Stimulated activated CD4-positive, alpha-beta T cell treated with anti-CD3 and anti-CD28 coated beads, Interleukin-1b, Interleukin-23, amount 100 ng/mL, for 1 hour (primary cell): ENCODE measurements at places on chromosomes 13 and 19.

DNA sequence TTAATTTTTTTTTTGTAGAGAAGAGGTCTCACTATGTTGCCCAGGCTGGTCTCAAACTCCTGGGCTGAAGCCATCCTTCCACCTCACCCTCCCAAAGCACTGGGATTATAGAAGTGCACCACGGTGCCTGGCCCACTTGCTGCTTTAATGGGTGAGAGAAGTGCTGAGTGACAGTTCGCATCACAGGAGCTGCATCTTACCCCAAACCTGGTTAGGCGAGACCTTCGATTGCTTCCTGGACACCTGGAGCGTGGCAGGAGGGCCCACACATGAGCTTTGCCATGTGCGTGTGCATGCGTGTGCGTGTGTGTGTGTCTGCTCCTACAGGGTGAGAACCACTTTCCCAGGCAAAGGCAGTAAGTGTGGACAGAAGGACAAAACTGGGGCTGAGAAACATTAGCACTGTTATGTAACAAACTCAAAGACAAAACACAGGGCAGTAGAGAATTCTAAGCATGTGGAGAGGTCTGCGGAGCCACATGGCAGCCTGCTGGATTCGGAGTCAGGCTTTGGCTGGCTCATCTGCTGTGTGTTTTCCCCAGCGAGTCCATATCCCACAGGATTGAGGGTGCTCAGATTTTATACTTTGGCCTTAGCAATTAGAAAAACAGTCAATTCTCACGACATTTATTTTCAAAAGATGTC lies 11.7 kb upstream of the MTIF3 start:
- DNase-seq = no peak

GRCh38 chr13:50446611-50447010 lies 396.9 kb downstream of the DLEU7 start:
- no peak for DNase-seq

DNA sequence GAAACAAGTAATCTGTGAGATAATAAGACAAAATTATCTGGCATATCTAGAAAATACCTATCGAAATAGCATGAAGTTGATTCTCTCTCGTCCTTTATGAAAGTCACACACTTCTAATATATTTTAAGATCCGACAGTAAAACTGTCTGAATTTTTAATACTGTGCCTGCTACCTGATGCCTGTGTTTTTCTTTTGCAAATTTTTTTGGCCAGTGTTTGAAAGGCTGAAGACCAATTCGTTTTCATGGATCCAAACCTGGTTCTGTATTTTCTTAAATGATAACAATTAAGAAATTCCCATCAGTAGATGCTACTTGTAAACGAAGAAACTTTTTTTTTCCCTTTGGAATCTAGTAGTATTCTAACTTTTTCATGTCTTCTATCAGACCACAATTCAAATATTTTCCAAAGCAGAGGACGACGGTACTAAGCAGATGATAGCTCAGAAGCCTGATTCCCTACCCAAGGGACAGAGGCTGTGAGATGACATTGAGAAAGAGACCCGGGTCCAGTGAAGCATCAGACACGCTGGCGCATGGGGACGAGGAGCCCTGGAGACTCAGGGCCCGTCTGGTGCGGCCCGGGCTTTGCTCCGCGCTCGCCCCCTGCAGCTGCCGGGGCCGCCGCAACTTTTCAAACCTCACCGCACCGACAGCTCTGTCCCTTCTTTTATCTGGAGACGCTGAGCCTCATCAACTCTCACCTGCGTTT lies 49.5 kb upstream of the PABPC3 start:
- DNase-seq = no peak

GRCh38 chr19:5974721-5975387 lies 3.1 kb downstream of the RANBP3 start:
- no peak for DNase-seq

DNA sequence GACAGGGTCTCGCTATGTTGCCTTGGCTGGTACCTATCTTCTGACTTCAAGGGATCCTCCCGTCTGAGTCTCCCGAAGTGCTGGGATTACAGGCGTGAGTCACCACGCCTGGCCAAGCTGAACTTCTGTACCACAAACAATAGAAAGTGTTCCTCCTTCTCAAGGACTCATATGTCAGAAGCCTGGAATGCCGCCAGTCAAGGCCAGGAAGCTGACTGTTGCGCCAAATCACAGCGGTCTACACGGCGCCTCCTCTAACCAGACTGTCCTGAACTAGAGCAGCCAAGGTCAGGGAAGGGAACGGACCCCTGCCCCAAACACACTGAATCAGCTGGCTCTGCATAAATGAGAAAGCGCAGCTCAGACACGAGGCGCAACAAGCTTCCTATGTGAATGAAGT lies 14.6 kb downstream of the RAB20 start:
- no peak for DNase-seq

GRCh38 chr19:54133312-54133956 lies 4.1 kb upstream of the CNOT3 start:
- DNase-seq = no peak

- DNase-seq = no peak
These were observed 56.8 kb downstream of the SLC7A1 start for GRCh38 chr13:29538652-29539040.

DNA sequence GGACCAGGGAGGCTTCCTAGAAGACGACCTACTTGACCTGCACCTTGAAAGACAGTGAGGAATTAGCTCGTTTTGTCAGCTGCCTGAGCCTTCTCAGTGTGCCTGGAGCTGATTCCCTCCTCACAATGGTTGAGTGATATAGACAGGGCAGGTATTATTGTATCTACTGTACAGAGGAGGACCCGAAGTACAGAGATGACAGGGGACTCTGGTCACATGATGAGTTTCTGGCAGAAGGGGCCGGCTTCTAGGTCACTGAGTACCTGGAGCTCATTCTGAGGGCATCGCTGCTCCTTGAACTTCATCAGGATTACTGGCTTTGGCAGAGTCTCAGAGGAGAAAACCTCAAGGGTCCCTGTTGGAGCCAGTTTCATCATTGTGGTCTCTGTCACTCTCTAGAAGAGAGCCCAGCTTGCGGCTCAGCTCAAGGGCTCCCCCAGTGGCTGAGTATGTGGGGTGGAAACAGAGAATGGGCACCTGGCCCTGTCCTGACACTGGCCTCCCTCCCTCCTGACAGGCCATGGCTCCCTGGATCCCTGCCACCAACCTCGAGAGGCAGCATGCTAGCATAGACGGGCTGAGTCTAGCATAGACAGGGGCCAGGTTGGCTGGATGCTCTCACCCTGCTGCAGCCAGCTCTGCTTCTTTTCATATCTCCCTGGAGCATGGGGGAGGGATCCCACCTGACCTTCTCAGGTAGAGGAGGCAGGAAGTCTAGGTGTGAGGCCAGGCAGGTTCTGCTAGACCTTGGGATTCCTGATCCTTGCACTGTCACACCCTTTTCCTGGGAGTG lies 38.7 kb downstream of the NFIX start:
- no peak for DNase-seq

- DNase-seq = no peak
These were observed 92.1 kb downstream of the GPC6 start for GRCh38 chr13:93318534-93319254.

GRCh38 chr19:39405261-39405957 lies 1.2 kb upstream of the ZFP36 start:
- no peak for DNase-seq

DNA sequence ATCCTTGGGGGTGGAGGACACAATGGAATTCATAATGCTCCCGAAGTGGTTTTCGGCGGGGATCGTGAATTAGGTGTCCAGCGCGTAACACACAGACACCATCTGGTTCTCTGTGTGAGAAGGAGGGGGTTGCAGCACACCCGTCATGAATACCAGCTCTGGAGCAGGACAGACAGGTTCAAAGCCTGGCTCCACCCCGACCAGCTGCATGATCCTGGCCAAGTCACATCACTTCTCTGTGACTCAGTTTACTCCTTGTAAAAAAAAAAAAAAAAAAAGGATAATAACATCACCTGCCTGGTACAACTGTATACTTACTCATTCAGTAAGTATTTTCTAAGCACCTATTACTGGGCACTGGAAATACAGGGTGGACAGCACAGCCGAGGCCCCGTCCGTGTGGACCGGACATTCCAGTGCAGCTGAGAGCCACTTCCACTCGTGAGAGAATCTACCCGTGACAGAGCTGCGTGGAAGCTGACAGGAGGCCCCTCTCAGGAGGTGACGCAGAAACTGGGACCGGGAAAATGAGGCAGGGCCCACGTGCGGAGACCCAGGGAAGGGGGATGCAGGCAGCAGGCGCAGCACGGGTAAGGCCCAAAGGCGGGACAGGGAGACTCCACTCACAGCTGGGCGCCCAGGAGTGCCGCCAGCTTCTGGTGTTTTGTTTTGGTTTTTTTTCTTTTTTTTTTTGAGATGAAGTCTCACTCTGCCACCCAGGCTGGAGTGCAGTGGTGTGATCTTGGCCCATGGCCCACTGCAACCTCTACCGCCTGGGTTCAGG lies 12.0 kb downstream of the RDH13 start:
- no peak for DNase-seq

DNA sequence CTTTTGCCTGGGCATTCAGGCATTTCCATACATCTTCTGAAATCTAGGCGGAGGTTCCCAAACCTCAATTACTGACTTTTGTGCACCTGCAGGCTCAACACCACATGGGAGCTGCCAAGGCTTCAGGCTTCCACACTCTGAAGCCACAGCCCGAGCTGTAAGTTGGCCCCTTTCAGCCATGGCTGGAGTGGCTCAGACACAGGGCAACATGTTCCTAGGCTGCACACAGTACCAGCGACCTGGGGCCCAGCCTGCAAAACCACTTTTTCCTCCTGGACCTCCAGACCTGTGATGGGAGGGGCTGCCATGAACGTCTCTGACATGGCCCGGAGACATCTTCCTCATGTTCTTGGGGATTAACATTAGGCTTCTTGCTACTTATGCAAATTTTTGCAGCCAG lies 1558.2 kb upstream of the PCDH20 start:
- no peak for DNase-seq

GRCh38 chr13:108859197-108860012 lies 230.0 kb downstream of the MYO16 start:
- no peak for DNase-seq

- no peak for DNase-seq
These were observed 28.7 kb upstream of the SLC7A10 start for GRCh38 chr19:33254245-33254824.
